ENCODE measurements at places on chromosomes 6 and 20.

GRCh38 chr6:40536442-40536841 lies 50.7 kb downstream of the LRFN2 start:
- DNase-seq: no peak

DNA sequence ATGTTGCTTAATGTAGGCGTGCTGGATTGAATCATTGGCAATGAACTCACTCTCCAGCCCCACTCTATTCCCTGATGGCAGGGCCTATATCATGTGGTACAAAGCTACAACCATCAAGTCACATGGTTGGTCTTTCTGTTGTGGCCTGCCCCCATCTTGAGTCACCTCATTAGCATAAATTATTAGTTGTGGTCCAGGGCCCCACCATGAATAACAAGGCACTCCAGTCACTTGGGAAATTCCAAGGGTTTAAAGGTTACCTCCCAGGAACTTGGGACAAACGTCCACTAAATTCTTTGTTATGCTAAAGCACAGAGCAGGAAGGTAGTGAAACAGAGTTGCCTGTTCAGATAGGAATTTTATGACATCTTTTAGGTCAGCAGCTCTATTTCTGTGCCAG lies 193.7 kb downstream of the SLC35F1 start:
- DNase-seq: no peak

DNA sequence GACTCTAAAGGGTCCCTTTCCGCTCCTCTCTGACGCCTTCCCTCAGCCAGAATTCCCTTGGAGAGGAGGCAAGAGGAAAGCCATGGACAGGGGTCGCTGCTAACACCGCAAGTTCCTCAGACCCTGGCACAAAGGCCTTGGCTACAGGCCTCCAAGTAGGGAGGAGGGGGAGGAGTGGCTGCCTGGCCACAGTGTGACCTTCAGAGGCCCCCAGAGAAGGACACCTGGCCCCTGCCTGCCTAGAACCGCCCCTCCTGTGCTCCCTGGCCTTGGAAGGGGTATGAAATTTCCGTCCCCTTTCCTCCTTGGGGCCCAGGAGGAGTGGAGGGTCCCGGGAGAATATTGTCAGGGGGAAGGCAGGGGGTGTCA lies 2.7 kb downstream of the VEGFA start:
- peak; percentile 30 for DNase-seq

DNA sequence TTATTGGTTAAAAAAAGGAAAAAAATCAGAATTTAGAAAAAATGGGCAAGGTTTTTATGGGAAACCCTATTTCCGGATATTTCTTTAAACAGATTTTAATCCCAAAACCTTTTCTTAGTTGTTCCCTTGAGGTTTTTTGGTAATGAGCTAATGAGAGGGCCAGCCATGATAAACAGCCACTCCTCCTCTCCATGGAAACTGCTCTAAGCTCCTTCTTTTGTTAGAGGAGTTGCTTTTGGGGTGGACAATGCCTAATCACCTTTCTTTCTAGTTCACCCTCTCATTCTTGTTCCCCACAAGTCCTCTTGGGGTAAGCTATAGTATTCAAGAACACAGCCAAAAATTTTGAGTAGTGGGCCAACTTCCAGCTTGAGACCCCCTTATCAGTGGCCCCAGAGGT lies 105.0 kb upstream of the FAM184A start:
- DNase-seq: no peak

DNA sequence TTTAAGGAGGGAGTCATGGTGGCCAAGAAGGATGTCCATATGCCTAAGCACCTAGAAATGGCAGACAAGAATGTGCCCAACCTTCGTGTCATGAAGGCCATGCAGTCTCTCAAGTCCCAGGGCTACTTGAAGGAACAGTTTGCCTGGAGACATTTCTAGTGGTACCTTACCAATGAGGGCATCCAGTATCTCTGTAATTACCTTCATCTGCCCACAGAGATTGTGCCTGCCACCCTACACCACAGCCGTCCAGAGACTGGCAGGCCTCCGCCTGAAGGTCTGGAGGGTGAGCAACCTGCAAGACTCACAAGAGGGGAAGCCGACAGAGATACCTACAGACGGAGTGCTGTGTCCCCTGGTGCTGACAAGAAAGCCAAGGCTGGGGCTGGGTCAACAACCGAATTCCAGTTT lies 115.0 kb downstream of the HFE start:
- no peak for DNase-seq

DNA sequence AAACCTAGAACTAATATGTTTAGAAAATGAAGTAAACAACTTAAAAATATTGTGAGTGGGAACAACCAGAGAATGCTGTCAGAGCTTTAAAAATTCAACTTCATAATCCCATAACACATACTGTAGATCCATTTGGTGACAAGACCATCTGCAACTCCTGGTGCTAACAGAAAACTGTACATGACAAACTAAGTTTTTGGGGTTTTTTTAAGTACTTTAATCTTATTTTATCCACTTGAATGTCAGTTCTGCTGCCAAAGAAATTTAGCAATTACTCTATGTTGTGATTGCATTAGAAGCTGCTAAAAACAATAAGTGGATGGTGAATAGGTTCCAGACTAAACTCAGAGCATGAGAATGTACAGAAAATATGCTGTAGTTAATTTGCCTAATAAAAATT lies 345.4 kb downstream of the COL12A1 start:
- no peak for DNase-seq

GRCh38 chr6:82506526-82506925 lies 142.9 kb downstream of the TPBG start:
- DNase-seq: no peak

GRCh38 chr20:48880981-48881657 lies 40.4 kb upstream of the ARFGEF2 start:
- DNase-seq: no peak

DNA sequence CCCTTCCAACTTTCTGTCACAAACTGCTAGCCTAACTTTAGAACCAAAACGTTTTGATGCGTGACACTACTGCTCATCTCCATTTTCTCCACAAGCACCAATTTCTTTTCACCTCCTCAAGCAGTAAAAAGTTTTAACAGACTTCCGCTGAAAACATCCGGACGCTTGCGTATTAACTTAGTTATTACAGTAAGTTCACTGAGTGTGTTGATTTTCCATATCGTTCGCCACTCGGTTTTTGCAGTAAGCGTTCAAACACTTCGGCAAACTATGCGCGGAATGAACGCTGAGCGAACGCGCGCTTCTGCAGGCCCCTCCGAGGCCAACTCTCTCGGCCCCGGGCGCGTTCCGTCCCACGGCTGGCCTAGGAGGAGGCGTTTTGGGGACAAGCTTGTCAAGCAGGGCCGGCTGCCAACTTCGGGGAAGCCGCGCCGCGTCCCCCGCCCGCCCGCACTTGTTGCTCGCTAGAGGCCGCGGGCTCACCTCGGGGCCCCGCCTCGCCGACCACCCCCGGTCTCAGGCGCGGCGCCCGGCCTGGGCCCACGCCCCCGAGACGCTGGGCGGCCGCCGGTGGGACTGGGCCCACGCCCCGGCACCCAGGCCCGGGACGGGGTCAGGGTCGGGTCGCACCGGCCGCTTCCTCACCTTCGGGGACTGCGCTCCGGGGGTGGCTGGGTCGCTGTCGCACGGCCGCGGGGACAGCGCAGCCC lies 945 bp downstream of the PHF10 start:
- DNase-seq: peak; percentile 70

GRCh38 chr20:36975099-36975818 lies 23.8 kb upstream of the SAMHD1 start:
- peak; percentile 44 for DNase-seq

DNA sequence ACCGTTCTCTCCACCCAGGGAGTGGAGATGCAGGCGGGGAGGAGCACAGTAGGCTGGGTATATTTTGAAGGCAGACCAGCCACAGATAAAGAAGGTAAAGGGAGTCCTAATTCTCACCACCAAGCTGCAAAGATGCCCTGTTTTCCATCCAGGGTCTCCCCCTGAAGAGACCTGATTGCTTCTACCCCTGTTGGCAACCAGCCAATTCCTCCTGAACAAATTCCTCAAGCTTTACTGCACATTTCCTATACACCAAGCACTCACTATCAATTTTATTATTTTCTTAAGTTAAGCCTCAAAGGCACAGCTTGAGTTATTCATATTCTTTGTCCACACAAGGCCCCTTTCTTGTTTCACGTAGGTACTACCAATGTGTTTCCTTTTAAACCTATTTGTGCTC lies 214.4 kb downstream of the EYA2 start:
- no peak for DNase-seq

DNA sequence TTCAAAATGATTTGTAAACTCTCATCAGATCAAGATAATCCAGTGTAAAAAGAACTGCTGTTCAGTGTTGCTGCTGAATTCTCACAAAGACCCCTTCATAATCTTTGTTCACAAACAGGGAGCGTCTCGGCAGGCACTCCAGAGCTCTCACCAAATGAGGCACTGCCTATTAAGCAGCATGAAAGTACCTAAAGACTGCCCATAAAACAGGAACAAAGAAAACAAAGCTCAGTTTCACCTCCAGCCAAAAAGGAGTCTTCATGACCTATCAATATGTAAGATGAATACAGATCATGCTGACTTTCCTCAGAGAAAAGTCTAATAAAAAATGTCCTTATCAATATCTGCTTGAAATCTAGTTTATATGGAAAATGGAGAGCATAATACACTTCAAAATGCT lies 41.8 kb downstream of the GPR63 start:
- no peak for DNase-seq

DNA sequence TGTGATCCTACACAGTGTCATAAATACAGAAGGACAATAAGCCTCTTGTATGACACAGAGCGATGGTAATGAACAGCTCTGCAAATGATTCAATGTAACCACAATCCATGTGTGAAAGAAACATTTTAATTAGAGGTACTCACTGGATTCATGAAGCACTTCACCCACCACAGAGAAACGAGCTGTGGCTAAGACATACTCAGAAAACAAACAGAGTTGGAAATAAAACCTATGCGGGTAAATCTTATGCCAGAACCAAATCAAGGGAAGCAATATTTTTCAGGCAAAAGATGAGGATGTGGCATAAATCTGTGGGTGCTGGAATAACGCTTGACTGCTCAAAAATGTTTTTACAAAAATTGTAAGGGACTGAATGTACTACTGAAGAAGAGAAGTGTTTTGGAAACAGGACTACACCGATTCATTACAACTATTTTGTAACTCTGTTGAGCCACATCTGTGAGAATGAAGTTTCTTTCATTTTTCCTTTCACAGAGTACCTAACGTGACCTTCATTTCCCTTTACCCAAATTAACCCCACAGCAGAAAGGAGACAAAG lies 112.1 kb downstream of the WDR27 start:
- no peak for DNase-seq

DNA sequence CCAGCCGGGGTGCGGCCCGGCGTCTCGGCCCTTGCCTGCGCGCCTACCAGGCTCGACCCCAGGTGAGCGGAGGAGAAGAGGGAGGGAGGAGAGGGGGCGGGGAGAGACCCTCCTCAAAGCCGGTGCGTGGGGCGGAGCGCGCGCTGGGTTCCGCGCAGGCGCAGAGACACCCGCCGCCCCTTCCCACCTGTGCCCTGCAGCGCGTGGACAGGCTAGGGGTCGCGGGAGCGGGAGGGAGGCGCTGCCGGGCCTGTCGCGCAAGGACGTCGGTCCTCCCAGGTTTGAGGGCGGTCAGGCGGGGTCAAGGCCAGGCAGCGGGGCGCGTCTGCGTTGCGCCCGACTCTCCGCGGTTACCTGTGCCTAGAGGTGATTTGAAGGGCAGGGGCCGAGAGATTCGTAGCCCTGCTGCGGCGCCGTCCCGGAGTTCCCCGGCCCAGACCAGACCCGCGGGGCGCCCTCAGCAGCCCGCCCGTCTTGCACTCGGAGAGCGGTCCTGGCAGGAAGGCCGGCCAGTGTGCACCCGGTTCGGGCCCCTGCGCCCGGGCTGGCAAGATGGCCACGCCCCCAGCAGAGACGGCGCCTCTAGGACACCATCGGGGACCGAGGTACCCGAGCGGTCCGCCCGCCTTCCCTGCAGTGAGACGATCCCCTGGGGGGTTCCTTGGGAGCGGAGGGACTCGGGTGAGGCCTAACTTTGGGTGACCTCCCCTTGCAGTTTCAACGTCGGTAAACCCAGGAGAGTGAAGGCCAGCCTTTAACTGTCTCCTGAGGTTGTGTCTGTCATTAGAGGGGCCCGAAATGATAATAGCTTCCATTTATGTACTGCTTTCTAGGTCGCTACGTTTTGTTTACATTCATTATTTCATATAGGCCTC lies 546 bp downstream of the C6orf136 start:
- peak; percentile 84 for DNase-seq

GRCh38 chr6:46948699-46949098 lies 27.0 kb upstream of the ADGRF5 start:
- no peak for DNase-seq

- no peak for DNase-seq
Measured at GRCh38 chr6:76684875-76685274, 612.4 kb upstream of the IMPG1 start.

Measured in stimulated activated naive CD8-positive, alpha-beta T cell treated with anti-CD3 and anti-CD28 coated beads, Interleukin-15, Interleukin-2, amounts not matched to agents 100 U/mL and 50 U/mL, for 24 hours (primary cell).